ENCODE measurements at places on chromosomes 5 and 9. TPM values are rescaled to one million over a fixed set of nuclear protein-coding genes. Genes with fewer than 3 reads are reported as not detected.

DNA sequence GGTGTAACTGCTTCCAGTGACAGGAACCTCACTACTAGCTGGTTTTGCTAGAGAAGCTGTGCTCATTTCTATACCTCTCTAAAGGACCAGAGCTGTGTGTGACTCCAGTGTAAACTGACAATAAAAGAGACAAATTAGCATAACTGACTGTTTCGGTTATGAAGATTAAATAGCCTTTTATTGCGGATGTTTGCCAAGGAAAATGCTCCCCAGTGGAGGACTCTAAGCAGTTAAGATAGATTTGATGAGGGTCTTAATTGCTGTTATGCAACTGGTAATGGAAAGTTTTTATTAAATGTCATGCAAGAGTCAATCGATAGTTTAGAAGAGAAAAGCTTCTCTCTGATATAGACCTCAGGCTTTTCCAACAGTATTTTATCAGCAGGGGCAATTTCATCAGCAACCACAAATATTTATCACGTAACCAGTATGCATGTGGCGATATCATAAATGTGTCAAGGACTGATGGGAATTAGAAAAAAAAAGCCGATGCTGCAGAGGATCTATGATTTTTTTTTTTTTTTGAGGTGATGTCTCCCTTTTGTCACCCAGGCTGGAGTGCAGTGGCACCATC is 275.2 kb upstream of the DMAC1 start:
- DNase-seq = no peak

GRCh38 chr5:171139227-171139626 is 169.8 kb upstream of the TLX3 start:
- DNase-seq = no peak

DNA sequence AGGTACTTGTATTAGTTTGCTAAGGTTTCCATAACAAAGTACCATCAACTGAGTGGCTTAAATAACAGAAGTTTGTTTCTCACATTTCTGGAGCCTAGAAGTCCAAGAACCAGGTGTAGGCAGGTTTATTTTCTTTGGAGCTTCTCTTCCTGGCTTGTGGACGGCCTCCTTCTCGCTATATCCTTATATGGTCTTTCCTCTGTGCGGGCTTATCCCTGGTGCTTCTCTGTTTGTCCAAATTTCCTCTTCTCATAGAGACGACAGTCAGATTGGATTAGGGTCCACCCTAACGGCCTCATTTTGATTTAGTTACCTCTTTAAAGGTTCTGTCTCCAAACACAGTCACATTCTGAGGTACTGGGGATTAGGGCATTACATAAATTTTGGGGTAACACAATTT is 88.3 kb downstream of the RMI1 start:
- no peak for DNase-seq

GRCh38 chr5:179110528-179110927 is 50.4 kb downstream of the ZNF354C start:
- no peak for DNase-seq

DNA sequence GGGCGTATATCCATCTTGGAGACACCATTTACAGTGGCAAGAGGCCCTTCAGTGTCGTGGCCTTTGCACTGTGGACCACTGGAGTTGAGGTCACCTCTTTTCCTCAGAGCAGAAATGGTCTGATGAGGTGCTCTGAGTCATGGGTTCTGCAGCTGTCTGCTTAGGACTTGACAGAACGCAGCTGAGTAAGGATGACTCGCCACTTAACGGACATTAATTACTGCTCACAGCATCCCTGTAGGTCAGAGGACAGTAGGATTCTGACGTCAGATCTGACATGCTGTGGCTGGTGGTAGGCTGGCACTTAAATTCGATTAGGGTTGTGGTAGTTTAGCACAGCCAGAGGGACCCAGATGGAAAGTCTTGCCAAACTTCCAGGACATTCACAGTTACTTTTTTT is 479.4 kb downstream of the DMAC1 start:
- no peak for DNase-seq

- no peak for DNase-seq
Observed at GRCh38 chr5:92353107-92354030, 970.3 kb upstream of the ARRDC3 start.

DNA sequence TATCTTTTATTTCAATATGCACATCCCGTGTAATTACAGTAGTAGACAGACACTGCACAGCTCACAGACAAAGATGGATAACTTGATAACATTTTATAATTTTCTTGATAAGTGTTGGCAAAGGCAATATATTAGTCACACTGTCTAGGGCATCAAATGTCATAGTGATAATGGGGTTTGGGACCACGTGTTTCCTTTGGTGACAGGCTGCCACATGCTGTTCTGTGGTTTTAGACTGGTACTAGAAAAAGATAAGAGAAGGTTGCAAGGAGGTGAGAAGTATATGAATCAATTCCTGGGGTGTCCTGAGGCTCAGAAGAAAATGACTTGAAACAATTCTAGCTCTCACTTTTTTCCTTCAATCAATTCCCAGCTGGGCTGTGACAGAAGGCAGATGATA is 258.8 kb upstream of the CHD1 start:
- DNase-seq = no peak

The TMEM250 gene
- total RNA-seq = 38.2 TPM

The GALT gene
- total RNA-seq = 181 TPM

All from naive thymus-derived CD8-positive, alpha-beta T cell (primary cell).